ENCODE measurements at places on chromosomes 12 and 14.

GRCh38 chr14:51070726-51071125 is 24.2 kb downstream of the TRIM9 start:
- DNase-seq: no peak

GRCh38 chr12:43551971-43552559 is at the start of gene ADAMTS20:
ADAMTS20 (minus strand) TSS chr12:43552203; CDS start chr12:43551921, 282 bp downstream.
- DNase-seq: no peak

- no peak for DNase-seq
These were observed 16.2 kb downstream of the KRT80 start for GRCh38 chr12:52175371-52176350.

DNA sequence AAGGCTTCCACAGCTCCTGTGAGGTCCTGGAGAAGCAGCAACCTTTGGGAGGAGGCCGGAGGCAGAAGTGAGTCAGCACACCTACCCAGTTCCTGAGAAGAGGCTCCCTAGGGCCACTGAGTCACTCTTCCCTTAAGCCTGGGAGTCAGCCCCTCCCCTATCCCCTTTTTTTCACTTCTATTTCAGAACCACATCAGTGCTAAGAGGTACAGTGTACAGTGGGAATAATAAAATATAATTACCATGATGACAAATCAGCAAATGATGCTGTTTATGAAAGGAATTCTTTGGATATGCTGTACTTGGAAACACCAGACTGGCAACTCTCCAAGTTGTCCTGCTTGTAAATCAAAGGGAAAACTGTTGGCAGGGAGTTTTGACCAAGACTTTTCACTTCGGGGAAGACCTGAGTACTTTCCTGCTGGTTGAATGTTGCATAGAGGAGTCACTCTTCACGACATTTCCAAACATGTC is 7.8 kb upstream of the TBPL2 start:
- DNase-seq: peak; percentile 40

- DNase-seq: no peak
These were observed 2.3 kb upstream of the CLEC4C start for GRCh38 chr12:7749442-7749841.

DNA sequence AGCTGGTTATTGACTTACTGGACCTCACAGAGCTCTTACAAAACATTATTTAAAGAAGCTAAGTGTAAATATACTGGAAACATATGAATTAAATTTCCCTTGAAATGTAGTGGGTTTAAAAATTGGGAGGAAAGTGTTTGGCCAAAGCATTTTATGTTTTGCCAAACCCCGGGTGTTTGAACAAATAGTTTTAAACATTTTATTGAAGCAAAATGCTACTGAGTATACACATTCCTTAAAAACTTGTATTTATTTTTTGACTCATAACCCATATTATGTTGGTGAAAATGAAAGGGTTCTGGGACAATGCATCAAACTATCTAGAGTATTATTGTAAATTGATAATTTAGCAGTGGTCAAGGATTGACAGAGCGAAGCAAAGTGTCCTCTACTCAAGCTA is 1048.5 kb downstream of the SLC6A15 start:
- no peak for DNase-seq

Data from tibial nerve (tissue), 4 donors.